Neural crest cell (in vitro differentiated cells): ENCODE measurements at places on chromosomes 1 and 21.

- no peak for DNase-seq
- H3K4me3 ChIP-seq = no peak overlapping the region
- H3K36me3 ChIP-seq = no peaks in the 10 kb centered on the region
- peak overlapping the region; percentile 87 for H3K27ac ChIP-seq
These were observed 102.5 kb downstream of the PLXNA2 start for GRCh38 chr1:208141610-208142192.

DNA sequence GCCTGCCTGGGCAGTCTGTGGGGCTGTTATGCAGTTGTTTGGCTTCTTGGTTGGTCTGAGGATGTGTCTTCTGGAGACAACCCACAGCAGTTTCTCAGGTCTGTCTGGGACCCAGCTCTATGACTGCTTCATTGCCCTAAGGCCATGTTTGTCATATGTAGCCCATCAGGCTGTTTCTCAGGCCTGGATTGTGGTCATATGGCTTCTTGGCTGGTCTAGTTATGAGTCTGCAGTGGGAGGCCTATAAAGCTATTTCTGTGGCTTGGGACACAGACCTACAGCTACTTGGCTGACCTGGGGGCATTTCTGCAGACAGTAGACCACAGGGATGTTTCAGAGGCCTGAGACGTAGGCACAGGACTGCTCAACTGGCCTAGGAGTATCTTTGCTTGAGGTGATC, 41.5 kb downstream of the CHIA start:
- no peak overlapping the region for H3K4me3 ChIP-seq
- no peak overlapping the region for H3K27ac ChIP-seq
- DNase-seq = no peak

DNA sequence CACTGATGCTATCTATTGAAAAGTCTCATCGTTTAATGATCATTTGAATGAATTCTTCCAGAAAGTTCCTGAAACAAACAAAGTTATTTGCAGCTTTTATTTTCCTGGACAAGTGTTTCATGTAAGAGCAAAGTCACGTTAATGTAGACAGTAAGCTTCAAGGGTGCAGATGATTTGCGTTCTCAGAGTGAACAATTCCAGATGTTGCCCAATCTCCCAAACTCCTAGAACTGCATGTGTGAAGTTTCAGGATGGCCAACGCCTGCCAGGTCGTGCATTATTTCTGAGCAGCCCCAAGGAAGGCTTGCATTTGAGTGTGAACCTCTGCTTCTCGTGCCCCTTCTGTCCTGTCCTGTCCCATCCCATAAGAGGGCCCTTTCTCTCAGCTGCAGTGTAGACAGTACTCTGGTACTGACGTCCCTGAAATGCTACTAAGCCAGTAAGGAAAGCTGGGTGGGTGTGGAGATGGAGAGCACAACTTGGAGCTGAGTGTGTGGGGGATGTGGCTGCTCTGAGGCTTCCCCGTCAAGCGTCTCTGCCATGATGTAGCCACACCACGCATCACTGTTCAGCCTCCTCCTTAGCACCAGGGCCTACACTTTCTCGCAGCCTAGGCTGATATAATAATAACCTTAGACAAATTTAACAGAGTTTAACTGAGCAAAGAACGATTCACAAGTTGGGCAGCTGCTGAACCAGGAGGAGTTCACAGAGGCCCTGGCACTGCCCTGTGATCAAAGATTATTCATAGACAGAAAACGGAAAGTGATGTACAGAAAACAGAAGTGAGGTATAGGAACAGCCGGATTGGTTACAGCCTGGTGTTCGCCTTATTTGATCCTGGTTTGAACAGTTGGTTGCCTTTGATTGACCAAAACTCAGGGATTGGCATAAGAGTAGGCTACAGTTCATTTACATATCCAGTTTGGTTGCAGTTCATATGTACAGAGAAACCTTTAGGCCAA, 50.4 kb downstream of the RHOU start:
- H3K36me3 ChIP-seq = no peaks in the 10 kb centered on the region
- H3K27me3 ChIP-seq = no peaks in the 10 kb centered on the region
- H3K4me3 ChIP-seq = no peak overlapping the region
- no peak for DNase-seq

GRCh38 chr21:42818328-42818749, 61.0 kb downstream of the WDR4 start:
- H3K4me3 ChIP-seq = no peak overlapping the region
- H3K4me1 ChIP-seq = no peaks in the 10 kb centered on the region
- no peak for DNase-seq
- peaks cover 6% of the 10 kb centered on the region for H3K36me3 ChIP-seq
- H3K27ac ChIP-seq = no peak overlapping the region
- no peaks in the 10 kb centered on the region for H3K27me3 ChIP-seq

- H3K36me3 ChIP-seq = no peaks in the 10 kb centered on the region
- peaks cover 58% of the 10 kb centered on the region for H3K4me1 ChIP-seq
- H3K4me3 ChIP-seq = peak overlapping the region; percentile 21
- peak; percentile 43 for DNase-seq
- peak overlapping the region; percentile 64 for H3K27ac ChIP-seq
These were observed 248.1 kb upstream of the RAB4A start for GRCh38 chr1:229022595-229023333.
